ENCODE measurements at places on chromosomes 3 and 15.
A peak's percentile ranks its signal among the peaks of the same experiment; 100 is the strongest.

- DNase-seq, result no peak
Measured at GRCh38 chr3:112568642-112569041, 6.8 kb downstream of the SLC35A5 start.

- DNase-seq, result peak; percentile 1
Measured at GRCh38 chr3:64161481-64161952, 63.7 kb downstream of the PRICKLE2 start.

DNA sequence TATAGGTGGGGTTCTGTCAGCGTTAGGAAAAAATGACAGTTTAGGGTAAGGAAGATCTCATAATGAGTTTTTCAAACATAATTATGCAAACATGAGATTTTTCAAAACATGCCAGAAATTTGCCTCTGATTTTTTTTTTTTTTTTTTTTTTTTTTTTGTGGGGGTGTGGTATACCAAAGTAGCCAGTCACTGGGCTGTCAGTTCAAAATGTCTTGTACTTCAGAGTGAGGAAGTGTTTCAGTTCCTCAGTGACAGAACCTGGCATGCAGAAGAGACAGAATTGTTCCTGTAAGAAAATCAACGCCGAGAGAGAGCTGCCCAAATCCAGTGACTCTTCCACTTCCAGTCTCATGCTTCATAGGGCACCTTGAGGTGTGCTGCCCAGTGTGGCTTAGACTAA lies 9.7 kb downstream of the NCBP2 start:
- DNase-seq, result no peak

DNA sequence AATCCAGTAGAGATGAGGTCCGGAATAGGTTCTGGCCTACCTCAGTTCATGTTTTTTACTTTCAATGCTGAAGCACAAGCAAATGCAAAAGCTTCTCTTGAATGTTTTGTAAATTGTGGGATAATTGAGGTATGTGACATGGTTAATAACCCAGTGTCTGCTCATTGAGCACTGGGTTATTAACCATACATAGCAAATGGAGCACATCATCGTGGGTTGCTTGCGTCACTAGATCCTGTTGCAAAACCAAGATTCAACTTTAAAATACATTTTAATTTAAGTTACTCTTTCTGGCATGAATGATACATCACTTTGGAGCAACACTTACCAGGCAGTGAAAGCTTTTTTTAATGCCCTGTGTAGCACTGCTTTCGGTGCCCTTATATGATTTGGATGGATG lies 165.6 kb downstream of the IGF1R start:
- DNase-seq, result no peak

- no peak for DNase-seq
Measured at GRCh38 chr15:92845126-92845508, 55.0 kb upstream of the CHD2 start.

- no peak for DNase-seq
Measured at GRCh38 chr3:100647171-100647570, 37.8 kb downstream of the ADGRG7 start.

- no peak for DNase-seq
Measured at GRCh38 chr3:139123377-139124095, 78.8 kb upstream of the PRR23C start.

GRCh38 chr3:87397211-87397610 lies 120.8 kb upstream of the POU1F1 start:
- no peak for DNase-seq
